Stimulated activated CD4-positive, alpha-beta T cell treated with anti-CD3 and anti-CD28 coated beads, TNF-alpha, amount 100 ng/mL, for 1 hour (primary cell): ENCODE measurements at places on chromosomes 4 and X.

DNA sequence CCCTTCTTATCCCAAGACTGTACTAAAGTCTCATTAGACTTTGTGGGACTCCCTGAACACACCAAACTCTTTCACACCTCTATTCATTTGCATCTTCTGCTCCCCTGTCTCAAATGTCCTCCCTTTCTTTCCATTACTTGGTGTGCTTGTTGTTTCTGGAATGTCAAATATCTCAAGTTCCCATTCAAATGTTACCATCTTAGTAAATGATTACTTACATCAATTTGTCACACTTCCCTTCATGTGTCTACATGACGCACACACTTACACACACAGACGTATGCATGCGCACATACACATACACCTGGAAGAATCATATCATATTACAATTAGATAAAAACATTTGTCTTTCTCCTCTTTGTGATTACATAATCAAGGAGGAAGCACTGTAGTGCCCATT, 210.8 kb upstream of the TEX13C start:
- DNase-seq, result no peak

- DNase-seq, result no peak
These were observed 131.2 kb downstream of the MXRA5 start for GRCh38 chrX:3215249-3215648.

DNA sequence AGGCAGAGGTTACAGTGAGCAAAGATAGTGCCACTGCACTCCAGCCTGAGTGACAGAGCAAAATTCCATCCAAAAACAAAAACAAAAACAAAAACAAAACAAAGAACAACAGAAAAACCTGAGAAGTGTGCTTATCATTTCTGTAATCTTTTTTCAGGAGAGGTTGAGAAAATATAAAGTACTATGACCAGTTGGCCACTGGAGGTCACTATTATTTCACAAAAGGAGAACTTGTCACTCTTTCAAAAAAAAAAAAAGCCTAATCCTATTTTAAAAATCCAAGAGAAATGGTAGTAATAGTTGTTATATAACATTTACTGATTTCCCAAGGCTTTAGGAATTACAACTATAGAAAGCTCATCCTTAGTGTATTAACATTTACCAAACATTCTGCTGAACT, 24.9 kb upstream of the RNF150 start:
- DNase-seq, result no peak

DNA sequence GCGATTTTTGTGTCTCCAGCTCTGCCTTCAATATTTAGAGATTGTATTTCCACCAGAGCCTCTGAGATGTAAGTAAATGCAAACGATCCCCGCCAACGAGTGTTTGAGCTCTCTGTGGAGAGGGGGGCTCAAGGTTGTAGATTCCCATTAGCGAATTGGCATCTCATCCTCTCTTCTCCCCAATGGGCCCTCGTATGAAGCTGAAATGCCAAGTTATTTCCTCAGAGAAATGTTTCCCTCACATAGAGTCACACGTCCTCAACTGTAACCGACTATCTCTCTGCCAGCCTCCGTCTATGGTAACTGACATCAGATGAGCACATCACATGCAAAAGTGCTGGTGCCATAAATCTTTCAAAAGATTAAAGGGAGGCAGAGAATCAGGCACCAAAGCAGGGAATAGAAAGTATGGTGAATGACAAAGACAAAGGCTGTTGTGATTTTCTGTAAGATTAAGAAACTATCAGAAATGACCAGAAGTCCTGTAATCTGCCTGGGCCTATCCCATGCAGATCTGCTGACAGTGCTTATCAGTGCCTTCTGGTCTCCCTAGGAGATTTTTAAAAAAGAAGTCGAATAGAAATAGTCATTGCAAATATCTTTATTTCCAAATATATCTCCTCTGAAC, 157.1 kb downstream of the PDGFRA start:
- no peak for DNase-seq

DNA sequence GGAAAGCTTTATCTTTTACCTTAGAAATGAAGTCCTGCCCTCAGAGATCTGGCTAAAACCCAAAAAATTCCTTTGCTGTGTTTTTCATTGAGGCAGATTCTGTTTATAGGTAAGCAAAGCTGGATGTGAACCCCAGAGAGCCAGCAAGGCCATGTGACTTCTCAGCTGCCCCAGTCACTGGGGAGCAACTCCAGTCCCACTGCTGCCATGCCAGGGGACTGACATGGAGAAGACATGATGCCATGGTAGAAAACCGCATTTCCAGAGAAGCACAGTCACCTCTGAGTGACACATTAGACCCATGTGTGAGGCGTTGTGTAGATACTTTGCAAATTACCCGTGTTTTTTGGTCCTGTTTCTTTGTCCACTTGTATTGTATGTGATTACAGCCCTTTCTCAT, 45.4 kb downstream of the PTTG2 start:
- DNase-seq, result no peak

GRCh38 chr4:156169011-156169410, 215.3 kb upstream of the CTSO start:
- DNase-seq, result no peak

DNA sequence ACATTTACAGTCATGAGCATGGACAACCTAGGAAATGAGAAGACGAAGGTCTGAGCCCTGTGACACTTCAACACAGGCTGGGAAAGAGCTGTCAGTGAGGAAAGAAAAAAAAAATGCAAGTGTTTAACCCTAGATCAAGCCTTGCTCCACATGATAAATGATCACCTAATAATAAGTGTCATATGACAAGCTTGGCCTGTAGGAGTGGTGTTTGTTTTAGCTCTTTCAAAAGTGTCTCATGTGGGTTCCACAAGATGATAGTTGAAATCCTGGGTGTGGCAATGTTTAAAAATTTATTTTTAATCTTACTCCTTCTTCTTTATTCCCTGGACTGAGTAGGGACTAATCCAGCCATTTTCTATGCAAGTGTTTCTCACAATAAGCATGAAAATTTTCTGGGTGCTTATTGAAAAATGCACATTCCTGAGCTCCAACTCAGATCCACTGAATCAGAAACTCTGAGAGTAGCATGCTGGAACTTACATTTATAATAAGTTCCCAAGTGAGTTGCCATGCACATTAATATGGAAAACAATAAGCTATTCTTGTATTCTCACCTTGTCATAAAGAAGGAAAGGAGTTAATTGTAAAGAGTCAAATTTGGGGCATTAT, 138.3 kb downstream of the AREG start:
- no peak for DNase-seq

DNA sequence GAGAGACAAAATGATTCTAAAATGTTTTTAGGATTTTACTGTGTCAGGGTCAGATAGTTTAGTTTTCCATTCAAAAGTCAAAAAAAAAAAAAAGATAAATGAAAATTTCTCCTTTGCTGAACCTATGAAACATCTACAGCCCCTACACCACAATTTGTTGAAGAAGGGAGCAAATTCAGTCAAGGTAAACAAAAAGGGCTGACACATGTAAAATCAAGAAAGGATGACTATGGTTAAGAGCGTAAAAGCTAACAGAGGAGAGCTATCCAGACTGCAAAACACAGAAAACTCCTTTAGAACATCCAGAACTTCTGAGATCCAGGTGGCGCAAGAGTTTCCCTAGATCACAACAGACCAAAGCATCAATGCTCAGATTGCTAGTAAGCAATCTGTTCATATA, 72.2 kb downstream of the RAB28 start:
- DNase-seq, result no peak
